ENCODE measurements at places on chromosomes 3 and 15. TPM values are rescaled to one million over a fixed set of nuclear protein-coding genes. Genes with fewer than 3 reads are reported as not detected.

CHRNA7 gene
- total RNA-seq: 0.24 TPM

C3orf22 gene
- total RNA-seq: not detected

CACNA1D gene
- total RNA-seq: 0.31 TPM

NECTIN3 gene
- total RNA-seq: 6.1 TPM

PAK6 gene
- total RNA-seq: 1.2 TPM

LRRC31 gene
- not detected for total RNA-seq

AP3B2 gene
- not detected for total RNA-seq

DNA sequence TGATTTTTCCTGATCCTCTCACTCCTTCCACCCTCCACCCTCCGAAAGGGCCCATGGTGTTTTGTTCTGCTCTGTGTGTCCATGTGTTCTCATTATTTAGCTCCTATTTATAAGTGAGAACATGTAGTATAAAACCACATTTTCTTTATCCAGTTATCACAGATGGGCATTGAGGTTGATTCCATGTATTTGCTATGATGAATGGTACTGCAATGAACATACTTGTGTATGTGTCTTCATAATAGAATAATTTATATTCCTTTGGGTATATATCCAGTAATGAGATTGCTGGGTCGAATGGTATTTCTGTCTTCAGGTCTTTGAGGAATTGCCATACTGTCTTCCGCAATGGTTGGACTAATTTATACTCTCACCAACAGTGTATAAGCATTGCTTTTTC, 126.0 kb downstream of the IMPG2 start:
- H3K27me3 ChIP-seq: peaks cover 10% of the 10 kb centered on the region
- no peak overlapping the region for H3K27ac ChIP-seq
- no peak overlapping the region for H3K4me3 ChIP-seq
- DNase-seq: no peak
- H3K4me1 ChIP-seq: no peaks in the 10 kb centered on the region
- H3K36me3 ChIP-seq: no peaks in the 10 kb centered on the region

DNA sequence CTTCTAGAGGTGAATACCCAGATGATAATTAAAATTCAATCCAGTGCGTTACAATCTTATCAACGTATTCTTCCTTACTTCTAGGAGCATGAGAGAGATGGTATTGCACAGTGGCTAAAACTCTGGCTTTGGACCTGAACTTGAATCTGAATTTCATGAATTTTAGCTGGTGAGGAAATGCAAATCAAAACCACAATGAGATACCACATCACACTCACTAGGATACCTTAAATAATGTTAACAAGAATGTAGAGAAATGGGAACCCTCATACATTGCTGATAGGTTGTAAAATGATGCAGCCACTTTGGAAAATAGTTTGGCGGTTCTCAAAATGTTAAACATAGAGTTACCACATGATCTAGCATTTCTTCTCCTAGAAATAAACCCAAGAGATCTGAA, 47.1 kb upstream of the TSC22D2 start:
- H3K36me3 ChIP-seq: no peaks in the 10 kb centered on the region
- H3K27ac ChIP-seq: no peak overlapping the region
- H3K4me1 ChIP-seq: no peaks in the 10 kb centered on the region
- peaks cover 2% of the 10 kb centered on the region for H3K27me3 ChIP-seq
- no peak overlapping the region for H3K4me3 ChIP-seq
- no peak for DNase-seq

DNA sequence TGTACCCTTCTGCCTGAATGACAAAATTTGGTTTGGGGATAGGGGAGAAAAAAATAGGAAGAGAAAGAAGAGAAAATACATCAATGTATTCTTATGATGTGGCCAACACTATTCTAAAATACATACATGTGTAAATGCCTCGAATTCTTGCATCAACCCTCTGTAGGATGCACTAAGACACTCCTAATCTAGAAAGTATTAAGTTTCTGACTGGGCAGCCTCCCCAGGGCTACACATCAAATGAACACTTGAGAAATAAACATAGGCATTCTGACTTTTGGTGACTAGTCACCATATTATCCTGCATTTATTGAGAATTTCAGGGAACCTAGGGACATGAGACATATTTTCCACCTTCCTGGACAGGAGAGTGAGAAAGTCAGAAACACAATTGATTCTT, 109.2 kb downstream of the CPNE4 start:
- H3K36me3 ChIP-seq: no peaks in the 10 kb centered on the region
- DNase-seq: no peak
- H3K27ac ChIP-seq: no peak overlapping the region
- no peaks in the 10 kb centered on the region for H3K4me1 ChIP-seq
- H3K4me3 ChIP-seq: no peak overlapping the region

DNA sequence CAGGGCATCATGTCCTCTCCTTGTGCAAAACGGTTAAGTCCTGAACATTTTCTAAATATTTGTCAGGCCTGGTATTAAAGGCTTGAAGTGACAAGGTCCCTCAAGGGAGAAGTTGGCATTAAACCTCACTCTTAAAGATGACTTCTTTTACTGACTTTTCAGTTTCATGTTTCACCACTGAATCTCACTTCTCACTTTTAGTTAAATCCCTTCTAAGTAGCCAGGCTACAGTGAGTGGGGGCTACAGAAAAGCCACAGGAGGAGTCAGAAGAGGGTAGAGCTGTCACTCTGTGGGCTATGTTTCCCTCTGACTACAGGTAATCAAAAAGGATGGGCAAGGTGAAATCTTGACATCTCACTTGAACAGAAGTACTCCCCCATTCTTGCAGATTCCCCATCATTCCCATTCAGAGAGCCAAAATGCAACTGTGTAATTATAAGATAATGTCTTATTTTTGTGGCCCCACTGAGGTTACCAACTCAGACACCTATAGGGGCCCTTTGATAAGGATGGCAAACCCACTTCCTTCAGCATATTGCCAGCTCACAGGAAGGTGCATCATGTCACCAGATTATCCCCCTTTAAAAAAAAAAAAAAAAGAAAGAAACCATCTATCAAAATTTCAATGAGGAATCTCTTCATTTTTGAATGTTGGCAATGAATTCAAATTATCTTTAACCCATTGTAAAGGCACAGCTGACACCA, 790.1 kb upstream of the CFAP20DC start:
- no peaks in the 10 kb centered on the region for H3K36me3 ChIP-seq
- H3K27ac ChIP-seq: peak overlapping the region; percentile 68
- DNase-seq: peak; percentile 28
- no peaks in the 10 kb centered on the region for H3K27me3 ChIP-seq
- no peak overlapping the region for H3K4me3 ChIP-seq
- H3K4me1 ChIP-seq: peaks cover 21% of the 10 kb centered on the region

DNA sequence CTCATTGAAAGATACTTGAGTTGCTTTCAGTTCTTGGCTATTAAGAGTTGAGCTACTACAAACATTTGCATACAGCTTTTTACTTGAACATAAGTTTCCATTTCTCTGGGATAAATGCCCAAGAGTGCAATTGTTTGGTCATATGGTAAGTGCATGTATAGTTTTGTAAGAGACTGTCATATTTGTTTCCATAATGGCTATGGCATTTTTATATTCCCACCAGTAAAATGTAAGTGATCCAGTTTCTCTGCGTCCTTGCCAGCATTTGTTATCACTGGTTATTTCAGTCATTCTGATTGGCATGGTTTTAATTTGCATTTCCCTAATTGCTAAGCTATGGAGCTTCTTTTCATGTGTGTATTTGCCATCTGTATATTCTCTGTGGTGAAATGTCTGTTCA, 22.5 kb downstream of the C3orf80 start:
- H3K4me1 ChIP-seq: no peaks in the 10 kb centered on the region
- no peak for DNase-seq
- no peak overlapping the region for H3K27ac ChIP-seq
- H3K27me3 ChIP-seq: peaks cover 9% of the 10 kb centered on the region

GRCh38 chr3:72227486-72228070, 442.6 kb upstream of the PROK2 start:
- no peaks in the 10 kb centered on the region for H3K4me1 ChIP-seq
- H3K36me3 ChIP-seq: no peaks in the 10 kb centered on the region
- H3K27me3 ChIP-seq: peaks cover 4% of the 10 kb centered on the region
- no peak for DNase-seq

DNA sequence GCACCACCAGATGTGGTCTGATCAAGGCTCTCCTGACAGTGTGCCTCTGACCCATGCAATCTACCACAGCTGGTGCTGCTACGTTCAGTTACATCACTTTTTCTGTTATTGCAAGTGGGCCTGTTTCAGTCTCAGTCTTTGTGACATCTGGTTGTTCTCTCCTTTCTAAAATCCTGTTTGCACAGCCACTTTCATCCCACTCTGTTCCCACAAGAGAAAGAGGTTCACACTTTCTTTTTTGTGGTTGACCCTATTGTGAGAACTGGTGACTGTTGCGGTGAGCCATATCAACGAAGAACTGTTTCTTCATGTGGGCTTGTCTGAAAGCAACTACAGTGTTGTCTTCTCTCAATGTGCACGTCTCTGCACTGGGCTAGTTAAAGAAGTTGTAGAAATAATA, 342.8 kb upstream of the ARPP21 start:
- H3K27me3 ChIP-seq: peaks cover 13% of the 10 kb centered on the region
- H3K4me1 ChIP-seq: peaks cover 10% of the 10 kb centered on the region
- H3K27ac ChIP-seq: no peak overlapping the region
- no peaks in the 10 kb centered on the region for H3K36me3 ChIP-seq
- DNase-seq: peak; percentile 35
- no peak overlapping the region for H3K4me3 ChIP-seq

DNA sequence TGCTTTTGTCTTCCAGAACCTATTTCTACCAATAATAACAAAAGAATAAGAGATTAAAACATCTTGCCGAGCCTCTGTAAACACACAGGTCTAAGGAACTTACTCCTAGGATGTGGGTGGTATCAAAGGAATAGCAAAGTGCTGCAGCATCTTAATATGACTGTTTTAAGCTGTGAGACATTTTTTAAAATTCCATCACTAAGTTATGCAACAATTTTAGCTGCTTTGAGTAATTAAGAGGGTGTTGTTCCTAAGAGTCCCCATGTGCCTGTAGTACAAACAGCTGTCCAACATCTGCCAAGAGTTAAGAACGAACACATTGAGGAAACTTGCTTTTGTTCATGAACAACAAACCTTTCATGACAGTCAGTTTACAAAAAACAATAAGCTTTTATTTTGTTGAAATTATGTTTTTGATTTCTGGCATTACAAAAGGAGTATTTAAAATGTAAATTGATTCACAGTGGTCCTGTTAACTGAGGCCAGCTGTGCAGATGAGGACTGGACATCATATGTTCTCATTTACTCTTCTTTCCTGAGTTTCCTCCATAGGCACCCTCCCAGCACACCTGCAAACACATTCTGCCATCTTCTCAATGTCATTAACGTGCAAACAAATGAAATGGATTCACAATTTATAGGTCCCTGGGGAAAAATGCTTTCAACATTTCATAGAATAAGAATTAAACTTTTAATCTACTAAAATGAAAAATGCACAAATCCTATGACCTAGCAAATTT, 337.3 kb upstream of the ARHGEF26 start:
- DNase-seq: no peak
- no peak overlapping the region for H3K4me3 ChIP-seq
- H3K4me1 ChIP-seq: no peaks in the 10 kb centered on the region
- H3K27me3 ChIP-seq: no peaks in the 10 kb centered on the region
- no peak overlapping the region for H3K27ac ChIP-seq
- H3K36me3 ChIP-seq: no peaks in the 10 kb centered on the region

DNA sequence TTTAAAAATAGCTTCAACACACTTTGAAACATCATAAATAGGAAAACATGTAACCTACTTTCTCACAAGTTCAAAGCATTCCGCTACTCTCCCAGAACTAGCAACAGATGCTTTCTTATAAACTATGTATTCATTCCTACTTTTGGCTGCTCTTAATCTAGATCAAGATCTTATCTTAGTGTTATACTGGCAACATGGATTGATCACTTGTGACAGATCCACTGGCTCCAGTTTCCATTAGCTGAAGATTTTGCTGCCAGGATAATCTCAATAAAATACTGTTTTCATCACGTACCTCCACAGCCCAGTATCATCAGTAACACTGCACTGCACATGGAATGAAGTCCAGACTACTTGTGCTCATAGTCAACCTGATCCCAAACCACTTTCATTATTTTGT, 491.7 kb upstream of the AGTR1 start:
- no peaks in the 10 kb centered on the region for H3K4me1 ChIP-seq
- no peaks in the 10 kb centered on the region for H3K27me3 ChIP-seq
- H3K36me3 ChIP-seq: no peaks in the 10 kb centered on the region
- no peak overlapping the region for H3K4me3 ChIP-seq
- no peak for DNase-seq

- H3K36me3 ChIP-seq: peaks cover 53% of the 10 kb centered on the region
- peak overlapping the region; percentile 98 for H3K4me3 ChIP-seq
- peak overlapping the region; percentile 99 for H3K27ac ChIP-seq
- no peaks in the 10 kb centered on the region for H3K27me3 ChIP-seq
- peaks cover 66% of the 10 kb centered on the region for H3K4me1 ChIP-seq
- DNase-seq: peak; percentile 38
These were observed 1.9 kb downstream of the TBL1XR1 start for GRCh38 chr3:177195242-177195991.

DNA sequence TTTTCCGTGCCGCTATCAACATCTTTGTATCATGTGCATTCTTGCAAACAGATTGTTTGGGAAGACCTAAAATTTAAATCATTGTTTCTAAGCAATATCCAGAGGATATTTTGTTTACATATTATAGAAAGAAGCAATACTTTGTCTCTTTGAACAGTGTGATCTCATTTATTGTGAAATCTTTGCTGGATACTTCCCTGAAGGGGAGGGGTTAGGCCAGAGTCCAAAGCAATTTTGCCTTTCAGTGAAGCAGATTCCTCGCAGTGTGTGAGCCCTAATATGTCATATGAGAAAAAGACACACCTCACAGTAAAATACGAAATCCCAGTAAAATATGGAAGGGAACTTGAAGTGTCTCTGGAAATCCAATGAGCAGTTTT, 158.7 kb upstream of the SLCO3A1 start:
- no peaks in the 10 kb centered on the region for H3K4me1 ChIP-seq
- no peaks in the 10 kb centered on the region for H3K36me3 ChIP-seq
- no peak for DNase-seq
- peaks cover 4% of the 10 kb centered on the region for H3K27me3 ChIP-seq

- peaks cover 22% of the 10 kb centered on the region for H3K4me1 ChIP-seq
- no peak overlapping the region for H3K27ac ChIP-seq
- H3K36me3 ChIP-seq: peaks cover 26% of the 10 kb centered on the region
- no peaks in the 10 kb centered on the region for H3K27me3 ChIP-seq
These were observed 58.1 kb downstream of the OSBPL10 start for GRCh38 chr3:31922962-31923361.

GRCh38 chr15:28106294-28107110, 7.4 kb upstream of the OCA2 start:
- H3K36me3 ChIP-seq: peaks cover 5% of the 10 kb centered on the region
- H3K27ac ChIP-seq: no peak overlapping the region
- H3K27me3 ChIP-seq: peaks cover 28% of the 10 kb centered on the region
- peaks cover 16% of the 10 kb centered on the region for H3K4me1 ChIP-seq
- peak overlapping the region; percentile 47 for H3K4me3 ChIP-seq

- no peak overlapping the region for H3K4me3 ChIP-seq
- H3K36me3 ChIP-seq: no peaks in the 10 kb centered on the region
- H3K27me3 ChIP-seq: no peaks in the 10 kb centered on the region
- no peak for DNase-seq
- no peak overlapping the region for H3K27ac ChIP-seq
- H3K4me1 ChIP-seq: no peaks in the 10 kb centered on the region
These were observed 36.2 kb downstream of the VGLL3 start for GRCh38 chr3:86954747-86955146.

Measured in activated CD8-positive, alpha-beta T cell treated with anti-CD3 and anti-CD28 coated beads, Interleukin-2, amount 10 ng/mL, durations not matched to agents 7 days and 5 days (primary cell).